ENCODE measurements at places on chromosomes 1 and 21. TPM values are rescaled to one million over a fixed set of nuclear protein-coding genes. Genes with fewer than 3 reads are reported as not detected.

The RBBP5 gene
- 8.3 TPM for total RNA-seq

The PRAMEF9 gene
- total RNA-seq, result not detected

The GPR153 gene
- total RNA-seq, result 24.6 TPM

The SYCP1 gene
- total RNA-seq, result not detected

The TNNI3K gene
- not detected for total RNA-seq

The ST6GALNAC3 gene
- total RNA-seq, result 1.5 TPM

The STRIP1 gene
- total RNA-seq, result 27.7 TPM

The ANGPTL1 gene
- total RNA-seq, result 43.1 TPM

The INSRR gene
- total RNA-seq, result not detected

The RGS8 gene
- not detected for total RNA-seq

The FHAD1 gene
- 0.26 TPM for total RNA-seq

The PTPN7 gene
- not detected for total RNA-seq

The ATP1A4 gene
- total RNA-seq, result not detected

The NCDN gene
- total RNA-seq, result 31.3 TPM

The CLCA4 gene
- total RNA-seq, result not detected

The ZNF684 gene
- total RNA-seq, result 4.3 TPM

The HEYL gene
- total RNA-seq, result 0.85 TPM

The MED8 gene
- total RNA-seq, result 46.7 TPM

The BOLA1 gene
- total RNA-seq, result 17.6 TPM

The PLA2G2D gene
- total RNA-seq, result not detected

The GPR161 gene
- 11.2 TPM for total RNA-seq

The MAP3K7CL gene
- 1.2 TPM for total RNA-seq

The JAM2 gene
- 0.82 TPM for total RNA-seq

The TRNP1 gene
- 207 TPM for total RNA-seq

The SLC1A7 gene
- total RNA-seq, result 0.82 TPM

The OR2L13 gene
- total RNA-seq, result not detected

The EXOC8 gene
- total RNA-seq, result 5.4 TPM

The PATJ gene
- 1.5 TPM for total RNA-seq

The CCDC30 gene
- 0.47 TPM for total RNA-seq

The SLC25A34 gene
- 3.9 TPM for total RNA-seq

The FGR gene
- not detected for total RNA-seq

The FLG gene
- not detected for total RNA-seq

The LRRC53 gene
- not detected for total RNA-seq

The GNG12 gene
- total RNA-seq, result 127 TPM

The LGR6 gene
- not detected for total RNA-seq

The VSIG8 gene
- not detected for total RNA-seq

The G0S2 gene
- total RNA-seq, result 105 TPM

The NUDT4B gene
- 19.5 TPM for total RNA-seq

The TMEM61 gene
- not detected for total RNA-seq

The NPPA gene
- total RNA-seq, result not detected

The NUP210L gene
- not detected for total RNA-seq

The PRDM16 gene
- total RNA-seq, result under 0.01 TPM

The RASSF5 gene
- total RNA-seq, result 0.94 TPM

The AK2 gene
- total RNA-seq, result 88.4 TPM

The DSCAM gene
- not detected for total RNA-seq

The KTI12 gene
- total RNA-seq, result 12.2 TPM

The RNF207 gene
- 8.2 TPM for total RNA-seq

The GPA33 gene
- not detected for total RNA-seq

The SLAMF9 gene
- not detected for total RNA-seq

The DISC1 gene
- 2.6 TPM for total RNA-seq

The TSPAN2 gene
- 2.5 TPM for total RNA-seq

All from pericardium fibroblast (primary cell).